ENCODE measurements at places on chromosomes 7 and 10.

DNA sequence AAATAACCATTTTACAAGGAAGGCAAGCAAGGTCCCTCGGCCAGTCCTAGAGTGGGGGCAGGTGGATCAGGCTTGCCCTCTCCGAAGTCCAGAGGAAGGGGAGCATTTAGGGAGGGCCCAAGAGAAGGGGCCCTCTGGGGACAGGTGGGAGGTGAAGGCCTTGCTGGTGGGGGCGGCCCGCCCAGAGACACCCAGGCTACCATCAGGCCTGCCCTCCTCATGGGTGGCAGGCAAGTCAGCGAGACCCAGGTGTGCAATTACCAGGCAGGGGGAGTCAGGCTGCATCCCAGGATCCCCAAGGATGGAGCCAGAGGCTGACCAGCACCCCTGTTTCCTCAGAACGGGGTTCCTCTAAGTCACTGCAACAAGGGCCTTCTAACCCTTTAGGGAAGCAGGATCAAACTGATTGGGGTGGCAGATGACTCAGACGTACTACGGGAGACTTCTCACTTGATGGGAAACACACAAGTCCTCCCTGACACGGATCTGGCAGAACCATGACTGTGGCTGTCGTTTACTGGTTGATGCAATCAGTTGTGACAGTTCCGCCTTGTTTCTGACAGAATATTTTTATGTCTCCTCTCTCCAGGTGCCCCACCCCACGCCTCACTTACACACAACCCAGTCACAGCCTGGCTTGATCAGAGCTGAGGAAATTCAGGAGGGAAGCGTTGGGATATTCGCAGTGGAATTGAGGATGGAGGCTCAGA lies 8.2 kb downstream of the LOXL4 start:
- no peak for DNase-seq

GRCh38 chr10:127863231-127863825 lies 29.4 kb downstream of the CLRN3 start:
- DNase-seq: no peak

DNA sequence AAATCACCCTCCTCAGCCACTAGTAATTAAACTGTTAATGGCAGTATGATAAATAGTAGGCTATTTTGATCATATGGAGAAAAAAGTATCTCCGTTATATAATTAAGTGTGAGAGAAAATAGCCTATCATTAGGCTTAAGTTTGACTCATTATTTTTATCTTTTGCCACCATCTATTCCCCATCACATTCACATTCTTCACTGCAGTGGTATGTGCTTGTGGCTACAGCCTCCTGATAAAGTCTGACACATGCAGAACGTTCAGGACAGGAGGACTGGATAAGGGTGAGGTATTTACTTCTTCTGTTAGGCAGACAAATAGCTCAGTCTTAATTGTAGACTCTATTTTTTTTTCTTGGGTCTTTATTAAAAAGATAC lies 5.8 kb downstream of the NEBL start:
- DNase-seq: no peak

- DNase-seq: no peak
These were observed 85.5 kb downstream of the ADCY1 start for GRCh38 chr7:45659496-45660139.

- DNase-seq: peak; percentile 53
These were observed 860 bp downstream of the ZEB1 start for GRCh38 chr10:31319602-31320549.

DNA sequence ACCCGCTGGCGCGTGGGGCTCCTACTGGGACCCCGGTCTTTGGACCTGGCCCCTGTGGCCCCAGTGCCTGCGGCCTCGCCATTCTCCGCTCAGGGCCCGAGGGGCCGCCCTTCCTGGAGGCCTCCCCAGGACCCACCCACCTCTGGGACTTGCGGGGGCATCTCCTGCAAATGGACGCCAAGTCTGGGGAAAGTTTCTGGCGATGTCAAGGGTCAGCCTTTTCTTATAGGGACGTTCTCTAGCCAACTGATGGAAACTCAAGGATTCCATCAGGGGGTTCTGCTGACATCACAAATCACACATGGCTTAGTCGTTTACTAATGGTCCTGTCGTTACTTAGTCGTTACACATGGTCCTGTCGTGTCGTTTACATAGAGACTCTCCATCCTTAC lies 57.7 kb upstream of the RHOBTB1 start:
- no peak for DNase-seq

GRCh38 chr10:101137271-101137670 lies 6.2 kb downstream of the TLX1 start:
- no peak for DNase-seq

- no peak for DNase-seq
These were observed 5.0 kb downstream of the NEBL start for GRCh38 chr10:20892011-20892585.

GRCh38 chr7:77252506-77252905 lies 52.9 kb upstream of the FGL2 start:
- no peak for DNase-seq

DNA sequence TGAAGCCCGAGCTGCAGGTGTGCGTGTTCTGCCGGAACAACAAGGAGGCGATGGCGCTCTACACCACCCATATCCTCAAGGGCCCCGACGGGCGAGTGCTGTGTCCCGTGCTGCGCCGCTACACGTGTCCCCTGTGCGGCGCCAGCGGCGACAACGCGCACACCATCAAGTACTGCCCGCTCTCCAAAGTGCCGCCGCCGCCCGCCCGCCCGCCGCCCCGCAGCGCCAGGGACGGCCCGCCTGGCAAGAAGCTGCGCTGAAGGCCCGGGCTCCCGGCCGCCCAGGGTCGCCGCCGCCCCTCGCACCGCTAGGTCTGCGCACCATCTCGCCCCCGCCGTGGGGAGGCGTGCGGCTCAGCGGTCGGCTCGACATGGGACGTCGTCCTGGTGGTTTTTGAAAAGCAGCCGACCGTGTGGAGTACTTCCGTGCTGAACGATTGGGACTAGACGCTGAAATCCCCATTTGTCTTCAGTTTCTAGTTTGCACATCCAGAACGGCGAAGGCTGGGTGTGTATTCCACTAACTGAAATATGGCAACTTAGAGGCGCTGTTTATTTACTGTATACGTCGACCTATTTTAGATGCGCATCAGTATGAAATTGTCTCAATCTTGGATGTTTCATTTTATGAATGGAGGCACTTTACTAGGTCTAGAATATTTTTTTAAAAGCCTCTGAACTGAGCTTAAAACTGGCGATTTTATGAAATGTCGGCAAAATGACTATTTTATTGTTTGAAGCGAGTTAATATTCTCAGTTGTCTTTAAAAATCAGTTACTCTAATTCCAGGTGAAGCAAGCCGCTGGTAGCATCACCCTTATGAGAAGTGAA lies 1.1 kb downstream of the NANOS1 start:
- DNase-seq: peak; percentile 51
